ENCODE measurements at places on chromosomes 16 and 17.

- DNase-seq = no peak
Observed at GRCh38 chr17:56119936-56120335, 33.3 kb upstream of the ANKFN1 start.

DNA sequence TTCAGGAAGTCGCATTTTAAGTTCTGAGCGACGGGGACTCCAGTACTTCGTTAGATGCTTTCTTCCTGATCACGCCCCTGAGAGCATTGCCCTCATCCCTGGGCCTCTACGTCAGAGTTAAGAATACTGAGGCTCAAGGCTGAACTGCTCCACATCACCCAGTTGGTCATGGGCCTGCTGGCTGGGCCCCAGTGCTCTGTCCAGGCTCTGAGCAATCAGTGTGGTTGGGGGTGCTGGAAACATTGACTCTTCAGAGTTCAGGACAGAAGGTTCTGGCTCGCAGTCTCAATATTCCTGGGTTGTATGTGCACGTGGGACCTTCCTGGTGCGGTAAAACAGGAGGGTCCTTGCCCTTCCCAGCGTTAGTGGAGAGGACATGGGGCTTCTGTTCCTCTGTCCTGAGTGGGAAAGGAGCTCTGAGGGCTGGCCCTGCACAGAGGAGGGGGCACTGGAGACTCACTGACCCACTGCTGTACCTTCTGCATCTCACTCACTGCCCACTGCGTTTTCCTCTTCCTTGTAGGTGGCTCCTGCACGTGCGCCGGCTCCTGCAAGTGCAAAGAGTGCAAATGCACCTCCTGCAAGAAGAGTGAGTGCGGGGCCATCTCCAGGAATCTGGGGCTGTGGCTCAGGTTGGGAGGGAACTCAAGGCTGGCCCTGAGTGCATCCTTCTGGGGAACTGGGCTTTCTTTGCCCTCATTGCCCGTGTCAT, 518 bp downstream of the MT1E start:
- no peak for DNase-seq

- DNase-seq = no peak
Observed at GRCh38 chr16:16071631-16072244, 122.3 kb downstream of the ABCC1 start.

DNA sequence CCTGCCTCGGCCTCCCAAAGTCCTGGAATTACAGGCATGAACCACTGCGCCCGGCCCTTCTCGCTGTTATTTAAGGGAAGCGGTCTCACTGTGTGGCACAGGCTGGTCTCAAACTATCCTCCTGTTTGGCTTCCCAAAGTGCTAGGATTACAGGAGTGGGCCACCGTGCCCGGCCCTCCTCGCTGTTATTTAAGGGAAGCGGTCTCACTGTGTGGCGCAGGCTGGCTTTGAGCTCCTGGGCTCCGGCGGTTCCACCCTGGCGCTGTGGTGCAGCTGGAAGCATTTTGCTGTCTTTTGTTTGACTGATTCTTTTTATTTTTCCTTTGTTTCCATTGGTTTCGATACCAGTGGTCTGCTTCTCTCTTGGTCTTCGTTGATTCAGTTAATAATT, 40.7 kb downstream of the FOXK2 start:
- no peak for DNase-seq

GRCh38 chr17:78359321-78359996, 418 bp downstream of the SOCS3 start:
- no peak for DNase-seq

DNA sequence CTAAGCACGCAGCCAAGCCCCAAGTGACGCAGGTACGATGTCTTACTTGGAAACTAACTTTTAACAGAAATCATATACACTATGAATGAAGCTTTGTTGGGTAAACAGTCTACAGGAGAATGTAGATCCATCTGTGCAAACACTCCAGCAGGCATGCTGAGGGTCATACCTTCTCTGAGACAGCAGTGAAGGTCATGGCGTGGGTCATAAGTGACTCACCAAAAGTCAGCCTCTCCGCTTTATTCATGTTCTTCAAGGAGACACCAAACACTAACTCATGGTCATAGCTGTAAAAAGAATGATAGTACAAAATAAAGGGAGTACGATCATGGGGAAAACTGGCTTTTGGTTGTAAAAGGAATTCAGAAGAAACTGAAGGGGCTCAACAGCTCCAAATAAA, 20.6 kb downstream of the BLMH start:
- DNase-seq = no peak

DNA sequence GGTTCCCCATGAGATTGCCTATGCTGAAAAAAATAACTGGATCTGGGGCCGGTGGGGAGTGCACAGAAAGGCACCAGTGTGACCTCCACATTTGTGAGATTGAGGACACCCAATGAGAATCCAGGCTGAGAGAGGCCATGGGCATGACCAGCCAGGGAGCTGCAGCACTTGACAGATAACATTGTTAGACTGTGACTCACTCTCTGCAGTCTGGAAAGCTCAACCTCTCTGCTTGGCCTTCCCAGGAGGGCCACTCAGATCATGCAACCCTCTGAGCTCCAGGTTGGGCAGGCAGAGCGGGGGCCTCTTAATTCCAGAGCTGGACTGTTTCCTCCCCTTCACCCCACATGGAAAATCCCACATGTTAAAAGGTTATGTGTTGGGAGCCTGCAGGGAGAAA, 30.1 kb downstream of the FZD2 start:
- DNase-seq = no peak

GRCh38 chr17:72926171-72926570, 166.3 kb downstream of the SLC39A11 start:
- DNase-seq = no peak

DNA sequence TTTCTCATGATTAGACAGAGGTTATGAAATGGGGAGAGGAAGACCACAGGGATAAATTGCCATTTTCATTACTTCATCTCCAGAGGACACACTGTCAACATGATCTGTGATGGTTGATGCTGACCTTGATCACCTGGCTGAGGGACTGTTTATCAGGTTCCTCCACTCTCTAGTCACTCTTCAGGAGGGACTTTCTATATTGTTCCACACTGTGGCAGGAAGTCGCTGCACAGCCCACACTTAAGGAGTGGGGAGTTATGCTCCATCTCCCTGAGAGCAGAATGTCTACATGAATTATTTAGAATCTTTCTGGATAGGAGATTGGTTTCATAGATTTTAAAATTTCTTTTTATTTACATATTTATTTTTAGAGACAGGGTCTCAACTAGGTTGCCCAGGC, 46.7 kb downstream of the CYB5B start:
- DNase-seq = no peak

DNA sequence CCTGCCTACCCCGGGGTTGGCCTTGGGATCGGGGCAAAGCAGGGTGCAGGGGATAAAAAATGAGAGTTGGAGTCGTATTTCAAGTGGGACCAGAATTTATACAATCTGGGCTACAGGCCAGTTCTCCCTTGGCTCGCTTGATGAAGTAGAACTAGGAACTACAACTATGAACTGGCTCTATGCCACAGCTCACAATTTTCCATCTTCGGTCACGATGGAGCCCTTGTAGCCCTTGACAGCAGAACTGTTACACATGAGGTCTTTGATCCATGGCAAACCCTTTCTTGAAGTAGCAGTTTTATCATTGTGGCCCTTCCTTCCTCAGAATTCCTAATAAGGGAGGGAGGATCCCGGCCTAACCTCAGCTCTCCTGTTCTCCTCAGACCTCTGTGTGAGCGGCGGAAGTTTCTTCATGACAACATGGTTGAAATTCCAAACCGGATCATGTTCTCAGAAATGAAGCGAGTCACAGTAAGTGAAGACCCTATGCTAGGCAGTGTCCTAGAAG, 17.1 kb downstream of the LIG3 start:
- no peak for DNase-seq

GRCh38 chr16:65106757-65107156, 15.1 kb downstream of the CDH11 start:
- no peak for DNase-seq

DNA sequence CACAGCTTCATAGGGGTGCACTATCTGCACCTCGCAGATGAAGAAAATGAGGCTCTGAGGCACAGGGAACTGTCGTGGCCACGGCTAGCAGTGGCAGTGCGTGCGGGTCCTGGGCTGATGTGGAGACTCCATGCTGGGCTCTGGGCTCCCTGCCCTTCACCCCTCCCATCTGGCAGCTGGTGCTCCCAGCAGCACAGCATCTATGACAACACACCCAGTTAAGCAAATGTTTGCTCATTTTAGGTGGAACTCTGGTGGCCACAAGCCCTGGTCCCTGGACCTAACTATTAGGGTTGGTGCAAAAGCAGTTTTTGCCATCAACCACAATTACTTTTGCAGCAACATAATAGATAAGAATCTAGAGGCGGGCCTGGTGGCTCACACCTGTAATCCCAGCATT, 30.9 kb downstream of the IFT140 start:
- DNase-seq = no peak

DNA sequence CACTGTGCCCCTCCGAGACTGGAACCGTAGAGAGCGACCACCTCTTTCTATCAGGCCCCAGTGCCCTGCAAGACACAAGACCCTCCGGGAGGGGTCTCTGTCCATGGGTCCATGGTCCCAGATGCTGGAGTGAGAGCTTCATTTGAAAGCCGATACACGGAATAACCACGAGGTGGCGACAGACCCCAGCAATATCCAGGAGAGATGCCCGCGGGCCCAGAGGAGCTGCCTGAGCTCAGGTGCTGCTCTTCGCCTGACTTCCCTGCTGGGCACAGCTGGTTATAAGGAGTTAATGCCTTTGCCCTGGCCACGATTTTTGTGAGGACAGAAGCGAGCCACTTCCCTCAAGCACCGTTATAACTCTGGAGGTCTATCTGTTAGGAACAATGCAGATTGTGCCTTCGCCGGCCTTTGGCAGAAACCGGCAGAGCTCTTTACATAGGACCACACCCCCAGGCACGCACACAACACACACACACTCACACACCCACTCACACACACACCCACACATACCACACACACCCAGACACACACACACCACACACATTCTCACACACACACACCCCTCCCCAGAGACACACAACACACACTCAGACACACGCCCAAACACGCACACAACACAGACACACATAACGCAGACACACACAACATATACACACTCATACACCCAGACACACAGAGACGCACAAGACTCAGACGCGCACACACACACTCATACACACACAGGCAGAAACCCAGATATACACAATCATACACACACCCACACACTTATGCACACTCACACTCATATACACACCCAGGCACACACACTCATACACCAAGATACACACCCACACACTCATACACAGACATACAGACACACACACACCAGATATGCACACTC, 436.4 kb downstream of the SOX9 start:
- DNase-seq = peak; percentile 32

- no peak for DNase-seq
Observed at GRCh38 chr17:55576237-55576995, 65.2 kb upstream of the SMIM36 start.

GRCh38 chr17:49003557-49004511, 6.6 kb downstream of the IGF2BP1 start:
- DNase-seq = no peak

DNA sequence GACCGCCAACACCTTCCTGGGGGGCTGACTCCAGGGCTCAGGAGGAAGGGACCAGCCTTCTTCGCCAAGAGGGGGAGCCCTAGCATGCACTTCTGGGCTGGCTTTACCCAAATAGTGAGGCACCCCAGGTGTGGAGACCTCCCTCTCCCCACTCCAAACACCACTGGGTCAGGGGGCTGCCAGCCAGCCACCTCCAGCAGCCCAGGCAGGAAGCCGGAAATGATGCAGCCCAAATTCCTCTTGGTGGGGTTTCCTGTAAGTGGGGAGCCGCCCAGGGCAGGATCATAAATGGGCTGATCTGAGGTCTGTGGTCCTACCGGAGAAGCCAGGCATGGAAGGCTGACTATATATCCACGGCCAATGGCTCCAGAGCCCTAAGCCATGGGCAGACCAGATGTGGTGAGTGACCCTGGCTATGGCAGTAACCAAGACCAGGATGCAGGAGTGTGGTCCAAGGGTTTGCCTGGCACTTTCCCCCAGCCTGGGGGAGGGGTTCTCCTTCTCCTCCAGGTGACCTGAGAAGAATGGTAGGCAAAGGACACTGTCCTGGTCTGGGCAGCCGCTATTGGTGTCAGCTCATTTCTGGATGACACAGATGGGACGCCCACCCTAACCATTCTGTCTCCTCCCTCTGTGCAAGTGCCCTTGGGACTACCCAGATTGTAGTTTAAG, 4.2 kb downstream of the GIT1 start:
- peak; percentile 36 for DNase-seq

DNA sequence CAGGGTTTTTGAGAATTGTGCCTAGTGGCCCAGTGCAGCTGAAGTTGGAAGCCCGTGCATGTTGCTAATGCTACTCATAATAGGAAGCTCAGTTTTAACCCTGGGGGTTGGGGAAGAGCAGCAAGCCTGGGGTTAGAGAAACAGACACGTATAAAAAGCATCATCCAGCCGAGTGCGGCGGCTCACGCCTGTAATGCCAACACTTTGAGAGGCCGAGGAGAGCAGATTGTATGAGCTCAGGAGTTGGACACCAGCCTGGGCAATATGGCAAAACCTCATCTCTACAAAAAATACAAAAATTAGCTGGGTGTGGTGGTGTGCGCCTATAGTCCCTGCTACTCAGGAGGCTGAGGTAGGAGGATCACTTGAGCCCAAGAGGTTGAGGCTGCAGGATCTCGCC, 2.3 kb upstream of the CLUH start:
- no peak for DNase-seq

- peak; percentile 68 for DNase-seq
Observed at GRCh38 chr16:29007730-29008593, 23.1 kb downstream of the LAT start.

- no peak for DNase-seq
Observed at GRCh38 chr17:80780381-80781198, 211.1 kb upstream of the CHMP6 start.

GRCh38 chr16:52070341-52071057, 476.4 kb downstream of the TOX3 start:
- no peak for DNase-seq

GRCh38 chr16:79844603-79845002, 244.1 kb upstream of the MAF start:
- no peak for DNase-seq

DNA sequence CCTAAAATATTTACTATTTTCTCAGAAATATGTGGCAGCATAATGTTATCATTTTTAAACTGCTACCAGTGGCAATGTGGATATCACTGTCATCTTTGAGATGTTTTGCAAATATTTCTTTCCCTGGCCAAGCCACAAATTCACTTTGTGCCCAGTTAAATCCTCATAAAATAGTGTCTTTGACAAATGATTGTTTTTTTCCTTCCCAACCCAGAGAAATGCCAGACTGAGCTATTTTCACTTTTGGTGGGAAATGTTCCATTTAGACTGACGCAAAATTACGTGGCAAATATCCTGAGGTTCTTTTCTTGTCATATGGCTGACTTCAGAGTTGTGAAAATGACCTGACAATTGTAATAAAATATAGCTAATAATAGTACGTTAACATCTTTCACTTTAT, 807.0 kb upstream of the SOX9 start:
- DNase-seq = no peak

DNA sequence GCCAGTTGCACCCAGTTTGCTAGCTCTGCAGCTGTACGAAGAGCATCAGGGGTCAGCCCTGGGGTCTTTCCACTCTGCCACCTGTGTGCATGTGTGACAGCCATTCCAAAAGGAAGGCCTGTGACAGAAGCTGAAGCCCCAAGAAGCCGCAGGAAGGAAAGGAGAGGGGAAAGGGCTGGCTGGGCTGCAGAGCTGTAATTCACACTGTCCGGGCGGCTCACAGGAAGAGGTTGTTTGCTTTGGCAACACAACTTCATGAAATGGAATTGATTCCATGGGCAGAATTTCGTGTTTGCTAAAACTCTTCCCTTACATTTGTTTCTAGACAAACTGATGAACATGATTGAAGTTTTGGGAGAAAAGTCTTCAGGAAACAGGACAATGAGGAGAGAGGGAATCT, 14.8 kb downstream of the TMEM204 start:
- DNase-seq = no peak

Data from activated T-cell treated with anti-CD3 and anti-CD28 coated beads, Interleukin-2, amount 50 U/mL, for 4 hours (primary cell).